RPMI7951 (cell line): ENCODE measurements at places on chromosomes 5 and 9. TPM values are rescaled to one million over a fixed set of nuclear protein-coding genes. Genes with fewer than 3 reads are reported as not detected.

The STING1 gene
- 9.7 and 10.4 TPM in 2 replicates for total RNA-seq

The IL11RA gene
- total RNA-seq, result 0.59 and 0.72 TPM in 2 replicates

The CAMSAP1 gene
- 6.2 and 10.3 TPM in 2 replicates for total RNA-seq

The PHF24 gene
- not detected in 2 replicates for total RNA-seq

The IL5 gene
- total RNA-seq, result not detected in 2 replicates

The MUSK gene
- total RNA-seq, result 5.5 and 8.2 TPM in 2 replicates

The BTNL8 gene
- total RNA-seq, result 0.12 and 0.29 TPM in 2 replicates

GRCh38 chr9:96612105-96612965 is 7.3 kb downstream of the CDC14B start:
- DNase-seq, result peak; percentile 89

DNA sequence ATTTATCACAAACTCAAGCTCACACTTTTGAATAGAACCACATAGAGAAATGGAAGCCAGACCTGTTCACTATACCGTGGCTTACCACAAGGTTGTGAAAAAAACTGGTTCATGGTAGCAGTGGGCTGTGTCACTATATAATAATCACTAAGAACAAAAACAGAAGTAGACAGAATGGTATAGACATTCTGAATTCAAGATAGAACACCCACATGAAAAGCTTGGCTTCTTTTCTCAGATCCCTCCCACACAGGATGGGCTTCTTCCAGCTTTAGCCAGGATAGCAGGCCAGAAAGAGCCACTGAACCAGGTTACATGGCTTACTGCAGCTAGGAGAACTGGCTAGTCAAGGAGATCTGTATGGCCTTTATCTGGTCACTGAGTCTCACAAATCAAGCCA is 6.1 kb upstream of the NRG2 start:
- DNase-seq, result no peak

DNA sequence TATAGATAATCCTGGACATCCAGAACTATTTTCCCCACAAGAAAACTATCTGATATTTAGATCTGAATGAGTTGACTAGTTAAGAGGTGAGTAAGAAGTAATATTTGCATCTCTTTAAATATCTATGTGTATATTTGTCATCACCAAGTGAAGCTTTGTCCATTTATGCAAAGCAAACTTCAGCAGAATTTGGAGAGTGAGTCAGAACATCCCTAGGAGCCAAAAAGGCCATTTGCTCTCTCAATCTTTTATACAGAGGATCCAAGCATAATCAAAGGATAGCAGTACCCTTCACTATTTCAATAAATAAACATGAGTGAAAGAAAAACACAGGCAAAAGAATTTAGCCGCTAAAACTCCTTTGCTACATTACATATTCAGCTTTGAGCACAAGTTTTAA is 454.4 kb downstream of the NR2F1-AS1 start:
- peak; percentile 18 for DNase-seq

DNA sequence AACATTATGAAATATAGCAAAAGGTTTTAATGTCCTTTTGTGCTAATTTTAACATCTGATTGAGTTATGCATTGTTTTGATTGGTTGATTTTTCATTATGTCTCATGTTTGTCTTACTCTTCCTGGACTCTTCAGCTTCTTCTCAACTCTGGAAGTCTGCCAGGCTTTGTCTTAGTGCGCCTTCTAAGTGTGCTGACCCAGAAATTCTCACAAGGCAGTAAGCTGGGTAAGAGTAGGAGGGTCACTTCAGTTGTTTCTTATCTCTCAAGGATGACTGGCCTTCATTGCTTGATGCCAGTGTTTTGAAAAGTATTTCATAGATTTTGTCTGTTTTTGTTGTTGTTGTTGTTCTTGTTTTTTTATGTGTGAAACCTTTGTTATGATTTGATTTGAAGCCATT is 59.2 kb downstream of the RIC1 start:
- no peak for DNase-seq

- peak; percentile 34 for DNase-seq
Observed at GRCh38 chr5:169301386-169301934, 521 bp upstream of the SLIT3 start.
